ENCODE measurements at places on chromosomes 7 and 10.

DNA sequence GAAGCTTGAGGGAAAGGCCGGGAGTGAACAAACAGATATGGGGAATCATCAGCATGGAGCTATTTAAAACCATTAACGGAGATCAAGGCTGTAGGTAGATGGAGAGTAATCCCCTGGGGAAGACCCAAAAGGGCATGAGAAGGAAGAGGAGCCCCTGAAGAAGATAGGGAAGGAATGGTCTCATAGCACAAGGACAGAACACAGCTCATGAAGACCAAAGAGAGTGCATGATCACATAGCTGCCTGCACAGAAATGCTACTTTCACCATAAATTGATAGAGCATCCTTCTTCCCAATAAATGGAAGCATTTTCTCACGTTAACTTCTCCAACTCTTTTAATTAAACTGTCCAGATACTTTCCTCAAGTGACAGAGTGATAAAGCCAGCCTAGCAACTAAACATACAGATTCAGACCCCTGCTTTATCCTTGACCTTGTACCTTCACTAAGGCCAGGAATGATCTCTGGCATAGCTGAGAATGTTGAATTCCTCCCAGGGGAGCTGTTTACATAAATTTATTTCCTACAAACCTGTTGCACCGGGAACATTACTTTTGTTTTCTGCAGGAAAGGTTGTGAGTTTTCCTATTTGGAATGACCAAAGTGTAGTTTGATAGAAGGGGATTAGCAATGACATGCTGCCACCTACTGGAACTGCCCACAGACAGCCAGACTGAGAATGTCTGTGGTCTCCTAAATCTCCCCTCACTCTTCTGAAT is 110.8 kb upstream of the LRGUK start:
- no peak for DNase-seq

DNA sequence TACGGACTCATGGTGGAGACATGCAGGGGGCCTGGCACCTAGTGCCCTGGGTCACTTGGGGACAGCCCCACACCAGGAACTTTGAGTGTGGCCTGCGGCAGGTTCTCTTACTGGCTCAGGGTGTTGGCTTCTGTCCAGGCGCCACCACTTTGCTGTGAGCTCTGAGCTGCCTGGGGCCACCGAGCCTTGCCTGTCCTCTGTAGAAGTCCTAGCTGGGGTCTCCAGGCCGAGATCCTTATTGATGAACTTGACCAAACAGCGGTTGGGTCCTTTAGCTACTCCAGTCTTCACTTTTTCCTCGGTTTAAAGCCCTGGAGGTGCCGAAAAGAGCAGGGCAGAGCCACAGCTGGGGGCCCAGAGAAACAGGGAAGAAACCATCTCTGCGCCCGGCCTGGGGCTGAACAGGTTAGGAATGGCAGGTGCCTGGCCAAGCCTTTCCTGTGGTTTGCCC is 41.3 kb downstream of the ZNF467 start:
- DNase-seq = no peak

- no peak for DNase-seq
Observed at GRCh38 chr7:101239191-101239950, 1.8 kb upstream of the CLDN15 start.

DNA sequence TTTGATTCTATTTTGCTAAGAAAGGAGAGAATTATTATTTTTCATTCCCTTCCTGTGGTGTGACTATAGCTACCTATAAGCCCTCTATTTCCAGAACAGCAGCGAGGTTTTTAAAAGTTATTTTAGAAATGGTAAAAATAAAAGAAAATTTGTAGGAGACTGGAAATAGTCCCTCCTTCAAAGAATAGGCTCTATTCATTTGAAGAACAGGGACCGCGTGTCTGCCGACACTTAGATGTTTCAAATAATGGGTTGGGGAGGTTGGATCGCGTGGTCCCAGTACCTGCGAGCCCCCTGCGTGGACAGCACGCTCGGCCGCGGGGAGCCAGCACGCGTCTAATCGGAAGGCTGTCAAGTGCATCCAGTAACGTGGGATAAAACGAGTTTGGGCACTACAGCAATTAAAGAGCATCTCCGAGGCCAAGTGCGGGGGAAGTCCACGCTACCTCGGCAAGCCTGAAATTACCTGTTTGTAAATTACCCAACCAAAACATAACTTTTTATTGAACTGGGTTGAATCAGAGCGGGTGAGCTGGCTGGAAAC is 1.0 kb downstream of the CACNA2D1 start:
- DNase-seq = no peak

DNA sequence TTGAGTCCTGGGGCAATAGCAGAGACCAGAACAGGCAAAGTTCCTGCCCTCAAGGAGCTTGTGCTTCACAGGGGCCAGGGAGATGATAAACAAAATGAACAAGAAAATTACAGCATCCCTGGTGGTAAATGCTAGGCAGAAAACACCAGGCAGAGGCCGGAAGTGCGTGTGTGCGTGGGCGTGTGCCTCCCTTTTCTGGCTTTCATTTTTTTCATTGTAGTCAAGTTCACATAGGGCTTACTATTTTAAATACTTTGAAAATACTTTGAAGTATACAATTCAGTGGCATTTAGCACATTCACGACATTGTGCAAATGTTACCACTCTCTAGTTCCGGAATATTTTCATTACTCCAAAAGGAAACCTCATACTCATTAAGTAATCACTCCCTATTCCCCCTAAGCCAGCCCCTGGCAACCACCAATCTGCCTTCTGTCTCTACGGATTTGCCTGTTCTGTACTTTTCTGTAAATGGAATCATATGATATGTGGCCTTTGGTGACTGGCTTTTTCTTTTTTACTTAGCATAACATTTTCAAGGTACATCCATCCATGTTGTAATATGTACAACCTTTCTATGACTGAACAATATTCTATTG is 88.1 kb upstream of the PDCD4 start:
- DNase-seq = peak; percentile 78

- DNase-seq = no peak
Observed at GRCh38 chr7:102864958-102865357, 47.8 kb upstream of the LRRC17 start.

GRCh38 chr7:24401628-24402593 is 117.9 kb downstream of the NPY start:
- DNase-seq = no peak

DNA sequence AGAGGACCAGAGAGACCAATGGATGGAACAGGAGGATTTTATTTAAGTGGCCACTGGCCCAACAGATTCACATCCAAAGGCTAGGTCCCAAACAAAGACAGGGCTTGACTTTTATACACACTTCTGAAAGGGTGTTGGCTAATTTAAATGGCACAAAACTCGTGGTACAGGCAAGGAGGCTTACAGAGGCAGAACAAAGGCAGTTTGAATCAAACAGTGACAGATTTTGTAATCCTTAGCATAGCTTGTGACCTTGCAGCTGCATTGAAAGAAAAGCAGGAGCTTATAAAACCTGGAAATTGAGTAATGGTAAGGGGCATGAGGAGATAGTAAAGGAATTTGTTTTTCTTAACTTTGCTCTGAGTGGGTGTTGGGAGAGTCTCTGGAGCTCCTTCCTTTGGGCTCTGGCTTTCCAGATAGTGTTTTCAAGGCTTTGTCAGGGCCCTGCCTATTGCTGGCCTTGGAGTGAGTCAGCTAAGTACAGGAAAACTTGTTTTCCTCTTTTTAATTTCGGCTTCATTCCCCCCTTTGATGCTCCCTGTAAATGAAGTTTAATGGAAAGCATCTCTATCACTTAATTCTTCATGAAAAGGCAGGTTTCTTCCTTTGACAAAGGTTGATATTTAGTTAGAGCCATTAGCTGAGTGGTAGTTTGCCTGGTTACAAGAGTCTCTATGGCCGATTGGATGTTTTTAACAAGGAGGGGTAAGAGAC is 96.9 kb downstream of the TRIM24 start:
- no peak for DNase-seq

GRCh38 chr10:36114913-36115312 is 472.8 kb upstream of the FZD8 start:
- no peak for DNase-seq

GRCh38 chr7:69762821-69763352 is 164.6 kb downstream of the AUTS2 start:
- no peak for DNase-seq

GRCh38 chr7:17814058-17814457 is 126.2 kb downstream of the SNX13 start:
- DNase-seq = no peak

GRCh38 chr10:104028823-104029520 is 56.7 kb downstream of the COL17A1 start:
- no peak for DNase-seq

GRCh38 chr7:95718577-95719410 is 53.6 kb upstream of the DYNC1I1 start:
- DNase-seq = no peak

DNA sequence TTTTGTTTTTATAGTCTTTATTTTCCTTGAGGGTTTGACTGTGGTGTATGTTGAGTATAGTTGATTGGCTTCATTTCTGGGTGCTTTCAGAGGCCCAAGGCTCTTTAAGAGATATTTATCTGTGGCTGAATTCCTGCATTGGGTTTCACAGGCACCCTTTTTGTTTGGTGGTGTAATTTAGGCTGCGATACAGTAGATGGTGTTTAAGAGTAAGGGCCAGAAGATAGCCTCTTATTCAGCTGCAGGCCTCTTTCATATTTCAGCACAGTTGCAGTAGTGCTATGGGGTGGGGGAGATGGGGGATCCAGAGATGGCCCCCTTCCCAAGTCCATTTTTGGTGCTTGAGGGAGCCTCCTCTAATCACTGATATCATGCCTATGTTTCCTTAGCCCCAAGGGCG is 69.7 kb downstream of the MGAM2 start:
- no peak for DNase-seq

GRCh38 chr7:24732646-24733413 is 24.4 kb downstream of the GSDME start:
- no peak for DNase-seq

- DNase-seq = no peak
Observed at GRCh38 chr7:87420173-87420572, 55.3 kb downstream of the ABCB4 start.

DNA sequence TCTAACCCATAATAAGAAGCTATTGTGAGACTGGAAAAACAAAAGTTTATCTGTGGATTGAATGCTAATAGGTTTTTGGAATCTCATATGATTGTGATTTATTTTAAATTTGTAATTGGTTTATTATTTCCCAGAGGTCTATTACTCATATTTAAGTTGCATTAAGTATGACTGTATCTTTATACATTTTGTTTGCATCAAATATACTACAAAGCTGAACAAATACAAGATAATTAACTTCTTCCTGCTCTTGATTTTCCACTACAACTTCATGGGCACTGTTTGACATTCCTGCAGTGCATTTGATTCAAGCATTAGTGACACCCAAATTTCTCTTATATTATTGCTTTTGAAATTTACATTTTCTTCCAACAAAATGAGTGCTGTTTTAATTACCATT is 303.8 kb upstream of the LRRTM3 start:
- no peak for DNase-seq

DNA sequence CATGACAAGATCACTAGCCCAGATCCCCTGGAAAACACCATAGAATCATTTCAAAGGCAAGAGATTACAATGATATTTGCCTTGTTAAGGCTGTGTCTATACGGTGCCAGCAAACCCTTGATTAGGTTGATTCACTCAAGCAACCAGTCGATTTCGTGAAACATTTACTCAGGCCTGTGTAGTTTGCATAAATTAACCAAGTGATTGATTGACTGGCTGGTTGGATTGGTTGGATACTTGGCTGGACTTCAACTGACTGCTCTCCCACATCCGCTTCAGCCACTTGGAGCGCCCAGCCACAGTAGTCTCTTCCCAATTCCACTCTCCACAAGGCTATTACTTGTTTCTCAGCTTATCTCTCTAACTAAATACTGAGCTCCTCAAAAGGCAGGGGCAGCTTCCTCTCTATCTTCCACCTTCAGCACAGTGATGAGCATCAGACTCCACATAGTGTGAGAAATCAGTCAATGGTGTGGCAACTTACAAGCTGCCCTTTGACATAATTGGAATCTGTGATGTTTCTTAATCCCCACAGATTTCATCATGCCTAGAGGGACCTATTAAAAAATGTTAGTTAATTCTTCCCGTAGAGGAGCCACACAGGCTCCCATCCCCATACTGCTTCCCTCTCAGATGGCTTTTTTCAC is 217.4 kb downstream of the GRM8 start:
- DNase-seq = no peak

DNA sequence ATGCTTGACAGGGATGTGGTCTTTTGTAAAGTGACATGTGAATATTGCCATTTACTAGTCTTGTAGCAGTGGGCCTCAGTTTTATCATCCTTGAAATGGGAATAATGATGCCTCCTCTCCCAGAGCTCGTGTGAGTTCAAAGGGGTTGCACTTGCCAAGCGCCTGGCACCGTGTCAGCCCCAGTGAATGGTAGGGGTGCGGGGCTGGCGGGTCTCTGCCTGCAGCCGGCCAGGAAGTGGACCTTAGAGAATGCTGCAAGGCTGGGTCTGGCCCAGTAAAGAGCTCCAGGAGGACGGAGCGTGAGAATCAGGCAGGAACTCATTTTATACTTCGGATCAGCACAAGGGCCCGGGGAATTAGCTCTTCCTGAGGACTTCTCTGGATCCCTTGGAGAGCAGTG is 524.4 kb upstream of the FOXK1 start:
- no peak for DNase-seq

- no peak for DNase-seq
Observed at GRCh38 chr7:921071-921461, 33.4 kb downstream of the ADAP1 start.

DNA sequence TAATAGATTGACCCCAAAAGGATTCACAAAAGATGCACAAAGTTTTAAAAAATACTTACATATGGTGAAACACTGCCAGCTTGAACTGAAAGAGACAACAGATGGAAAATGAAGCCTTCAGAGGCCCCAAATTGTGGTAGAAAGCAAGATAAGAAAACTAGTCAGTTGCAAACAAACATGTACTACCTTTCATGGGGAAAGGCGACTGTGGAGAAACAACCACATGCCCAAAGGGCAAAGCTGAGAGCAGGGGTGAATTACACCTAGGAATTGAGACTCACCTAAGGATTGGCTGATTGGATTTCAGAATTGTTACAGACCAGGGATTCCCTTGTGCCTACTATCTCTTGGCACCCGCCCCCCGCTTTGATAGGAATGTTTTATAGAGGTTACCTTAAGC is 13.1 kb downstream of the EPC1 start:
- DNase-seq = no peak

- no peak for DNase-seq
Observed at GRCh38 chr10:96255549-96256333, 15.6 kb downstream of the BLNK start.

- DNase-seq = no peak
Observed at GRCh38 chr7:79822620-79823240, 311.9 kb upstream of the GNAI1 start.

GRCh38 chr7:50449501-50449880 is 659 bp downstream of the FIGNL1 start:
- DNase-seq = no peak

- DNase-seq = no peak
Observed at GRCh38 chr10:21135023-21135931, 238.2 kb upstream of the NEBL start.

DNA sequence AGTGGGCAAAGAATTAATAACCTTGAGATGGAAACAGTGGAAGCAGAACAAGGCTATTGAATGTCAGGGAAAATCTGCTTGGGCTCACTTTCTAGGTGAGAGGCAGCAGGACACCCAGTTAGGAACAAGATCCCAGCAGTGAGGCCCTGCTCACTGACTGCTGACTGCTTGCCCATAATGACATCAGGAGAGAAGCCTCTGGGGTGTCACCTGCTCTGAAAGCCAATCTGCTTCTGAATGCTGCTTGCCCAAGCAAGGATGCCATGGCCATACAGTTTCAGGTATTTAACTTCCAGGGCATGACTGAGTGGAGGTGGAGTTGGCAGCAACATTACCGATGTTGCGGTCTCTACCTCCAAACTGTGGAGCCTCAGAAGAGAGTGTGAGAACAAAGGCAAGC is 11.7 kb upstream of the WAPL start:
- no peak for DNase-seq

- DNase-seq = no peak
Observed at GRCh38 chr7:601036-601594, 81.5 kb upstream of the PDGFA start.

Measured in activated T-cell treated with anti-CD3 and anti-CD28 coated beads, Interleukin-2, amount 50 U/mL, for 1 hour (primary cell).